ENCODE measurements at places on chromosomes 16 and 17.

- DNase-seq: peak; percentile 65
Measured at GRCh38 chr17:67718325-67718941, 697 bp downstream of the NOL11 start.

DNA sequence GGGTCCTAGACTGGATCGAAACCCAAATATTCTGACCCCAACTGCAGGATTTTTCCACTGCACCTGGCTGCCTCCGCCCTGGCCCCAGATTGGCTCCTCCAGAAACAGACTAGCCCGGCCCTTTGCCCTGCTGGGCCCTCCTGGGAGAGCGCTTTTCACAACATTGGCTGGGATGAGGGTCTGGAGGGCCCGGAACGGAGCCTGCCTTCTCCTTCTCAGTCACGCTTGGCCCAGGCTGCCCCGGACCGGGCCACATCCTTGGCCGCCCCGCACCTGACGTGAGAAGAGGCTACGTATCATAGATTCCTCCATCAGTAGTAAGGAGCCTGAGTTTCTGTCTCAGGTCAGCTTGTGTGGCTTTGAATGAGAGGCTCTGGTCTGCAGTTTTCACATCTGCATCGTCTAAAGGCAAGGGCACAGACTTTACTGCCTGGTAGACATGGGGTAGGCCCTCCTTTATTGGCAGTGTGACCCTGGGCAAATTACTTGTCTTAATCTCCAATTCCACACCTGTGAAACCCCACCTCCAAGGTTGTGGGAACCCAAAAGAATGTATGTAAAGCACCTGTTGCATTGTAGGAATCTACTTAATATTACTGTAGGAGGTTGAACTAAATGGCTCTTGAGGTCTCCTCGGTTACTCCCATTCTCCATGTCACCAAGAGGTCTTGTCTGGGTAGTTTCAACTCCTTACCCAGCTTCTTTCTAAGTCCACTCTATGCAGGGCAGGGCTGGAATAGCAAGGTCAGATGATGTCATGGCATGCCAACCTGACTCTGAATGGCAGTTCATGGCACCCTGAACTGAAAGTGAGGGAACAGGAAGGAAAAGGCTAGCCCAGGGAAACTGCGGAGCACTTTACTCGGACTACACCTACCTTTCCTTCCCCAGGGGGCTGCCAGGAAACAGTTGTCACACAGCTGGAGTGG lies 661 bp downstream of the LRRC3C start:
- DNase-seq: no peak

DNA sequence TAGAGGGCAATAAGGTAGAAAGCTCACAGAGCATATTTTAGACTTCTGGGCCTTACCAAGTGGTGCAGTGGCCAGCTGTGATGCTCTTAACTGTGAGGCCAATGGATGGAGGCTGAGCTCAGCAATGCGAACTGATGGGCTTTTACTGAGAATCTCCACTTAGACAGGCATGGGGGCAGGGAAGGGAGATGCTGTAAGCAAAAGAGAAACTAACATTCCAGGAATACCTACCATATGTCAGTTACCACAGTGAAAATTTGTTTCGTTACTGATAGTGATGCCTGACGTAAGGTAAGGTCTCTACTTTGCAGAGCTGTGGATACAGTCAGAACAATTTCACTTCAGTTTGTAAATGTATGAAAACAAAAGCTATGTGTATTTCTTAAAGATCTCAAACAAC lies 250.6 kb upstream of the ZFHX3 start:
- DNase-seq: no peak

GRCh38 chr16:90046971-90047713 lies 27.9 kb upstream of the DBNDD1 start:
- DNase-seq: peak; percentile 42

GRCh38 chr17:4446326-4447071 lies 12.8 kb downstream of the SPNS3 start:
- DNase-seq: no peak

DNA sequence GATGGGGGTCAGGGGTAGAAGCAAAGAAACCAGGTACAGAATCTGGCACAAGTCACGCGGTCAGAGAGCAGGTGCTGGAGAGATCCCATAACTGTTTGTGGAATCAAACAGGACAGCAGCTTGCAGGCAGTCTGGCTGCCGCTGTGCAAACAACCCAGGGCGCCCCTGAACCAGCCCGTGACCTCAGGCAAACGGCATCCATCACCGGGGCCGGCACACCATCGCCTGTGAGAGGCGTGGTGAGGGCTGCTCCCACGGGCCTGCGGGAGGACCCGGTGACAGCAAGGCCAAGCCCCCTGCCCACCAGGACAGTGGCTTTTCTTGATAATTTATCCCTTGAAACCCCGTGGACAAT lies 47.9 kb downstream of the CBFA2T3 start:
- peak; percentile 81 for DNase-seq

GRCh38 chr17:45889579-45889978 lies 4.8 kb upstream of the MAPT start:
- DNase-seq: peak; percentile 24

- peak; percentile 36 for DNase-seq
Measured at GRCh38 chr17:50523208-50523607, 9.3 kb upstream of the EPN3 start.

DNA sequence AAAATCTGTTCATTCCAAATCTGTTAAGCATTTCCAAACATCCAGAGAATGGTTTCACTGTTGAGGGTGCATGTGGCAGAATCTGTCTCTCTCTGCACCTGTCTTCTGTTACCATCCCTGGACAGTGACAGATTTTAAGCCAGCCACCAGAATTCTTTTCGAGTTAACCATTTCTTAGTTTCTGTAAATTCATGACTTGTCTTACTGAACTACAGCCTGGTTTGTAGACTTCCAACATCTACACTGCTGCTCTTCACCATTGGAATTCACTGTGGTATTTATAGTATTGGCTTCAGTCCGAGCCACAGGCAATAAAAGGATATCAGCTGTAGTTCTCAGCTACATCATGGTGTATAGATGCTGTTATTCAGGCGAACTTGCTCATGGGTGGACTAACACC lies 47.6 kb downstream of the GOSR1 start:
- no peak for DNase-seq

GRCh38 chr17:82480318-82480717 lies 21.8 kb downstream of the NARF start:
- DNase-seq: no peak

GRCh38 chr16:9372934-9373890 lies 281.8 kb downstream of the HAPSTR1 start:
- no peak for DNase-seq

DNA sequence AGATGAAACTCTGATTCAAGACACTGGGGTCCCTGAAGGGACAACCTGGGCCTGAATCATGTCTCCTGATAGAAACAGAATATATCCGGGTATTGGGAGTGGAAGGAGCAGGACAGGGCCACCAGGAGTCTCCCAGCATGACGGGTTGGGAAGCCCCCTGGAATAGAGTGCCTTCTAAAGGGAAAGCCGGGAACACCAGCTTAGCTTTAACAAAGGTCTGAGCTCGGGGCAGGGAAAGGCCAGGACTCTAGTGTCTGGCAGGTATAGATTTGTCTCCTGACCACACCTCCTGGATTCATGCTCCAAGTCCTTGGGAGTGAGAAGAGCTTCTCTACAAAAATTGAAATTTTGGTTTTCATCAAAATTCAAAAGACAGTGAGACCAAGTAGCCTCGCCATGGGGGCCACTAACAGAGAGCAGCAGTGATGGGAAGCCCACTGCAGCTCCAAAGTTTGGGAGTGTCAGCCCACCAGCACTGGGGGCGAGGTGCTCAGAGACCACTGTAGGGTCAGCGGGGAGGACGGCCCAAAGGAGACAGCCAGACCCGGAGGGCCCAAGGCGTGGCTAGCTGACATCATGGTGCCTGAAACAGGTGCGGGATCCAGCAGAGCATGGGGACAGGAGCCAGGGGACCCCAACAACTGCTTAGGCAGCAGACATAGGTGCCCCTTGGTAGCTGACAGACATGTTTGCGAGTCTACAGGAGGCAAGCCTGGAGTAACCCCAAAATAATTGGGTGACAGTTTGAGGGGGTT lies 81.0 kb downstream of the C16orf78 start:
- DNase-seq: no peak

- DNase-seq: no peak
Measured at GRCh38 chr17:60817192-60817591, 139.5 kb downstream of the BCAS3 start.

GRCh38 chr17:30158896-30159625 lies 42.4 kb downstream of the NSRP1 start:
- DNase-seq: no peak

- DNase-seq: no peak
Measured at GRCh38 chr17:79420318-79421243, 190.3 kb downstream of the RBFOX3 start.

DNA sequence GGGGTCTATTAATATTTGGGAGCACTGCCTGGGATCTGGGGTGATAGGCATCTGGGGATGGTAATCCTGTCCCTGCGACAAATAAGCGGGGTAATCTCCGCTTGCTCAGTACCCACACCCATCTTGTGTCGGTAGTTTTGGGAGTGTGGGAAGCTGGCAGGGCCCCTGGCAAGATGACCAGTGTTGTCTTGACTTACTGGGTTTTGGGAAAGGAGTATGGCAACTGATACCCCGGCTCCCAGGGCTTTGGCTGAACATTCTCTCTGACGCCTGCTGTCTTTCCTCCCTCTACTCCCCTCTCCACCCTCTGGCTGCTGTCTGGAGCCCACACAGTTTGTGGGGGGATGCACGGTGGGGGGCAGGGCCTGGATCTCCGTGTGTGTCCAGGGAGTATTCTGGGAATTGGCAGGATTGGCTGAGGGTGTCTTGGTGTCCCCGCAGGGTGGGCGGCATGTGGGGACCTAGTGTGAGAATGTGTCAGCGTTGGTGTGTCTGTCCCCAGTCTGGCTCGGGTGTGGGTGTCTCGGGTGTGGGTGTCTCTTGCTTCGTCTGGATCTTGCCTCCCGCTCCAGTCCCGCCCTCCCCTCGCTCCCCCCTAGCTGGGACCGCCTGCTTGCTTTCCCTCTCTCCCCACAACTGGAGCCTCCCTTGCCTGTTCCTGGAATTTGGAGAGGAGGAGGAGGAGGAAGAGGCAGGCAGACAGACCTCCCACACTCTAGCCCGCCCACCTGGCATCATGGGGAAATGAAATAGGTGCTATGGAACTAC lies 12.0 kb downstream of the RARA start:
- DNase-seq: peak; percentile 26

GRCh38 chr16:23027386-23027785 lies 121.9 kb downstream of the USP31 start:
- peak; percentile 45 for DNase-seq

- no peak for DNase-seq
Measured at GRCh38 chr16:57962756-57963155, 8.2 kb downstream of the CNGB1 start.

DNA sequence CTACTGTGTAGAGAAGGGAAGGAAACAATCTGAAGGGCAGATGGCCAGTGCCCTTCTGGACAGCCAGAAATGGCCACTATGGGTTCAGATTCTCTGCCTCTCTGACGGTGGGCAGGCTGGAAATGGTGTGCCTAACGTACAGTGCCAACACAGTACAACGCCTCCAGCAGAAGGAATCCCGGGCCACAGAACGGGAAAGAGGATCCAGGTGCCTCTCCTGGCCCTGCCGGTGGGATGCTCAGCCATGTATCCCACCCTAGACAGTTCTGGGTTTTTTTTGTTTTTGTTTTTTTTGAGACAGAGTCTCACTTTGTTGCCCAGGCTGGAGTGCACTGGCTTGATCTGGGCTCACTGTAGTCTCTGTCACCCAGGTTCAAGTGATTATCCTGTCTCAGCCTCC lies 71.5 kb downstream of the SLC5A11 start:
- DNase-seq: no peak

DNA sequence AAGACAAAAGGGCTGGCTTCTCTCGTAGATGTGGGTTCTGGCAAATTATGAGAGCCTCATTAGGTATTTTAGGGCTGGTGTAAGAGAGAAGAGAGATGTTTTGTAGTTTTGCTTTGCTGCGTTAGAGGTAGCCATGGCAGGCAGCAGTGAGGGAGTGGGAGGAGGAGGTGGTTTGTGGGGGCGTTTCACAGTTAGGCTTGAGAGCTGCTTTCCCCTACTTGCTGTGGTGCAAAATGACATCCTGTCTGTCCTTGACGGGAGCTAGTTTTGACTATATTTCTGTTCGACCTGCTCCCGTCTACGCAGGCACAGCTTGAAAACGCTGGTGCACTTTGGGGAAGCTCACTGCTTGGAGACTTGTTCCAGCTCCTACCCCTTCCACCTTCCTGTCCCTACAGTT lies 75.5 kb downstream of the SLC5A11 start:
- no peak for DNase-seq

DNA sequence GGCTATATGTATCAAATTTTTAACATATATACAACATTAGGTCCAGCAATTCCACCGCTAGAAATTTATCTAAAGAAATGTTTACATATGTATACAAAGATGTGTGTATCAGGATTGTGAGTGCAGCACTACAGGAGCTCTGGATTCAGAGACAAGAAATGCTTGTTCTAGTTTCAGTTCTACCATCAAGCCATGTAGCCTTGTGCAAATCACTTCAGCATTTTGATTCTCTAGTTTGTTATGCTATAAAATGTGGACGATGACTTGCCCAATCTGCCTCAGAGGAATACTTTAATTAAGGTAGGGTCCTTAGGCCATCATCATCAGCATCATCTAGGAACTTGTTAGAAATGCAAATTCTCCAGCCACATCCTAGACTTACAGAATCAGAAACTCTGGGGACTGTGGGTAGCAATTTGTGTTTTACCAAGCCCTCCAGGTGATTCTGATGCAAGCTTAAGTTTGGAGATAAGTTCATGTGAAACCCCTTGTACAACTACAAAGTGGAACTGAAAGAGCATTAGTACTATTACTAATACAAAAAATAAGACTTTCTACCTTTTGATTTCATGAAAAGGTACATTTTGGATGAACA lies 131.2 kb upstream of the CORO6 start:
- DNase-seq: no peak

DNA sequence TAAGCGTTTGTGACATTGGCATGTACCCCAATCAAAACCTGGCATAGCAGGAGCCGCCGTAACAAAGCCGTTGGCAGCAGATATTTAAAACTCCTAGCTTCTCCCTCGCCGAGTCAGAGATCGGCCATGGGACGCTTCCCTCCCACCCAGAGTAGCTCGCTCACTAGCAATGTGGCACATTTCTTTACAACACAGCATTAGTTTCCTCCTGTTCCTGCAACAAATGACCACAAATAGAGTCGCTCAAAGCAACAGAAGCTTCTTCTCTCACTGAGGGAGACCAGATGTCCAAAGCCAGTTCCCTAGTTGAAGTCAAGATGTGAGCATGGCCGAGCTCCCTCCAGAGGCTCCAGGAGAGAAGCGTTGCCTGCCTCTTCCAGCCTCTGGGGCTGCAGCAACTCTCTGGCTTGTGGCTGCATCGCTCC lies 106.7 kb downstream of the RBFOX3 start:
- DNase-seq: no peak
